ENCODE measurements at places on chromosomes 1 and 21. TPM values are rescaled to one million over a fixed set of nuclear protein-coding genes. Genes with fewer than 3 reads are reported as not detected.

GRCh38 chr1:160978510-160978927 lies 23.9 kb upstream of the ITLN2 start:
- no peak for DNase-seq

DNA sequence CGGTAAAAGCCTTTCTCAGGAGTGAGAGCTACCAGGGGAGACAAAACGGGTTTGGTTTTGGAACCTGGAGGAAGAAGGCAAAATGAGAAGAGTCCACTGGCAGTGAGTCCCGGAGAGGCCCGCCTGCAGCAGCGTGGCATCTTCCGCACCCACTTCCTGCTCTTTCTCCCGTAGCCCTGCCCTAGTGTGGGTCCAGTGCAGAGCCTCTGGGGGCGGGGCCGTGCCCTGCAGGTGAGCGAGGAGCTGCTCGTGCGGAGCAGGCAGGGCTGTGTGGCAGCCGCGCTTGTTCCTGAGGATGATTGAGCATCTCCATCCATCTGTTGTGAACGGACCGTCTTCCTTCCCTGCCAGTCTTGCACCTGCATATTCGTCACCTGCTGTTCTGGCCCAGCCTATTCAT lies 66.5 kb downstream of the PEX14 start:
- DNase-seq: no peak

GRCh38 chr1:202224453-202224852 lies 30.9 kb downstream of the LGR6 start:
- no peak for DNase-seq

GRCh38 chr1:68600049-68600661 lies 103.3 kb upstream of the DEPDC1 start:
- DNase-seq: peak; percentile 26

DNA sequence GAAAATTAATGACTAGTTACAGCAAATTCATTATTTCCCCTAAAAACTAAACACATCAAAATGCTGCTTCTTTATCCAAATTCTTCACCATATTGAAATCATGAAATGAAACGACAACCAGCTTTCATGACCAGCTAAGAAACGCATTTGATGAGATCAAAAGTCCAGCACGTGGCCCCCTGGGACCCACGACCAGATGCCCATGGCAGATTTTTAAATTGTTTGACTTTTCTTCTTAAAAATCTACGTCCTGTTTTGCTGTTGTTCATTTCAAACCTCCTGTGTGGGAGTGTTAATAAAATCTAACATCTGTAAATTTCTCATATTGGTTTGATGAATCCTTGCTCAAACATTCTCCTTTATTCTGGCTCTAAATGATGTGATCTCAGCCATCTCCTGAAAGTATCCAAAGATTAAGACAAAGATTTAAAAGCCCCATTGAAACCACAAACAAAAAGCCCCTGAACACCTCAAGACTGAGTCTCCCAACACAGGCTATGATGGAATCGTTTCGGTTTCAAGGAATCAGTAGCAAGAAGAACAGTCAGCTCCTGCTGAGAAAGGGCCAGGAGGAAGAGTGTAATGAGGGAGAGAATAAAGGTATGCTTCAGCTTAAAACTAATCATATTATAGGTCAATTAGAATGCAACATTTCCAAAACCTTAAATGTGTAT lies 523.6 kb downstream of the SMYD3 start:
- no peak for DNase-seq

DNA sequence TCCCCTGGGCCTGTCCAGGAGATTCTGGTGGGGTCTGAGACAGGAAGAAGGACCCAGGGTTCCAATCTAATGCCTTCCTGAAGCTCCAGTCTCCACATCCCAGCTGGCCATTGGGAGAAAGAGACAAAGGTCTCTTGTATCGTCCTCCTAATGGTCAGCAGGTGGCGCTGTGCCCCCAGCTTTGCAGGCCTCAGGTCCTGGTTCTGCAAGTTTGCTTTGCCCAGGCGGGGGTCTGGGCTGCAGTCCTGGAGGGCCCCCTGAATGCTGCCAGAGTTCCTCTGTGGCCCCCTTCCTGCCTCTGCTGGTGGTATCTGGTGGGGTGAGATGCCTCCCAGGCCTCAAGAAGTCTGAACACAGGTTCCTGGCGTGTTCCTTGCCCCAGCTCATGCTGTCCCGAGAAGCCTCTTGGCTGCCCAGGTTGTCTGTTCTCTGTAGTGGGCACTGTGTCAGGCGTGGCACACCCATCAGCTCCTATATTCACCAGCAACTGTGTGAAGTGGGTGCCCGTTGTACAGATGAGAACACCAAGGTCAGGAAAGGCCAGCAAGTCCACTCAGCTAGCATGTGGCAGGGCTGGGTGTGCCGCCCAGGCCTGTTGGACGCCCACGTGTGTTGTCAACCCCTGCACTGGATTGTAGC lies 33.8 kb upstream of the CSF3R start:
- DNase-seq: peak; percentile 59

DNA sequence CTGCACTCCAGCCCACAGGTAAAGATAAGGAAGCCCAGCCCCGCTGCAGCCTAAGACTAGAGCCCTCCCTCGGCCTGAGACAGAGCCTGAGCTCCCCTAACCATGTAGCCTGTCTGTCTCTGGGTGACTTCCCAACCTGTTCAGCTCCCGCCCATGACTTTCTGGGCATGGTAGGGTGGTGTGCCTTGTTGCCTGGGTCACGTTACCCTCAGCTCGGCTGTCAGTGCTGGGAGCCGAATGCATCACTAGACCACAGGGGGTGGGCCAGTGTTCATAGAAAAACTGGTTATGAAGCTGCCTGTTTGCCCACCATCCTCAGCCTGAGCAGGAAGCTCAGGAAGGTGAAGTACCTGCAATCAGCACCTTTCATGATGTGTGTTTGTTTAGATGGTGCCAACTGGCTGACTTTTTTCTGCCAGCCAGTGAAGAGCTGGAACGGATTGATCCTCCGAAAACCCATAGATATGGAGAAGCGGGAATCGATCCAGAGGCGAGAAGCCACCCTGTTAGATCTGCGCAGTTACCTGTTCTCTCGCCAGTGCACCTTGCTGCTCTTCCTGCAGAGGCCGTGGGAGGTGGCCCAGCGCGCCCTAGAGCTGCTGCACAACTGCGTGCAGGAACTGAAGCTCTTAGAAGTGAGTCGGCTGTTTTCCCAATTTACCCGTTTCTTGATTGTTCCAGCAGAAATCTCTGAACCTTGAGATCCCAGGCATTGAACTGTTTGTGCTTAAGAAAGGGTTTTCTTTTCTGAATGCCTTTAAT lies 43.9 kb upstream of the PWP2 start:
- DNase-seq: no peak

DNA sequence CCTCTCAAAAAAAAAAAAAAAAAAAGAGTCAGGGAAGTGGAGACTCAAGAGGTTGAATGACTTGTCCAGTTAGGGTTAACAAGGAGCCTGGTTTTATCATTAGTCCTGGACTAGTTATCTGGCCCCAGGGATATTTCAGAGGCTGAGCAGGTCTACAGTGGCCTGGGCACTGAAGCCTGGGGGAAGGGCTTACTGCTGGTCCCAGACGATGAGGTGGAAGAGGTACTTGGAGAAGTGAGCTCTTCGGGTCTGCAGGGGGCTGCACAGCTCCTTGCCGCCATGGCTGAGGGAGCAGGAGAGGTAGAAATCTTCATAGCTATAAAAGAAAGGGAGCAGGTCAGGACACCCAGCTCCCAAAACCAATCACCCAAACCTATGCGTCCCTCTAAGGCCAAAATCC lies 40.1 kb downstream of the PIK3C2B start:
- DNase-seq: no peak

Gene GRIK3
- total RNA-seq: not detected

All from H4 (cell line).